ENCODE measurements at places on chromosomes 1 and 21.

DNA sequence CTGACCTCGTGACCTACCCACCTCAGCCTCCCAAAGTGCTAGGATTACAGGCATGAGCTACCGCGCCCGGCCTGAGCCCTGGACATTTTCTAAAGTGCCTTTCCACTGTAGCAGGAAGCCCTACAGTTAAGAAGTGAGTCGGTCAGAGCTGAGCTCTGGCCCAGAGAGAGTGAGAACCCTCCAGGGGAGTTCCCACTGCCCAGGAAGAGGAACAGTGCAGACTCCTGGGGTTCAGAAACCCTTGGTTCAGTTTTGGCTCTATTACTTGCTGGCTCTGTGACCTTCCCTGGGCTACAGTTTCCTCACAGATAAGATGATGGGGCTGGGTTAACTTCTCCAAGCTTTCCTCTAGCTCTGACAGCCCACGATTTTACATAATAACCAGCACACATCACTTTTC, 20.9 kb downstream of the SLC9A1 start:
- DNase-seq: no peak

- DNase-seq: no peak
Observed at GRCh38 chr1:5758000-5758858, 234.0 kb downstream of the NPHP4 start.

DNA sequence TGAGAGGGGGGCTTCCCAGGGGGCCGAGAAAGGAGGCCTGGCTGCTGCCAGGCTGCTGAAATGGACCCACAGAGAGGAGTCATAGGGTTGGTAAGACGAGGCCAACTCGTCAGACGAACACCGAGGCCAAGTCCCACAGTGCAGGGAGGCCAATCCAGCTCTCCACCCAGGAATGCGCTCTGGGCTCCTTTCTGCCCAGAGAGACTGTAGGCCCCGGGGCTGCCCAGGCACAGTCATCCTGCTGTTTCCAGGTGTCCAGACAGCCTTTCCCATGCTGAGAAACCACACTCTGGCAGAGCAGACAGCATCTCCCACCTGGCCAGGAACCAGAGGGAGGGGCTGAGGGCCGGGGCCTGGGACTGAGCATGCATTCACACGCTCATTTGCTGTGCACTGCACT, 26.7 kb upstream of the RSPO1 start:
- no peak for DNase-seq

DNA sequence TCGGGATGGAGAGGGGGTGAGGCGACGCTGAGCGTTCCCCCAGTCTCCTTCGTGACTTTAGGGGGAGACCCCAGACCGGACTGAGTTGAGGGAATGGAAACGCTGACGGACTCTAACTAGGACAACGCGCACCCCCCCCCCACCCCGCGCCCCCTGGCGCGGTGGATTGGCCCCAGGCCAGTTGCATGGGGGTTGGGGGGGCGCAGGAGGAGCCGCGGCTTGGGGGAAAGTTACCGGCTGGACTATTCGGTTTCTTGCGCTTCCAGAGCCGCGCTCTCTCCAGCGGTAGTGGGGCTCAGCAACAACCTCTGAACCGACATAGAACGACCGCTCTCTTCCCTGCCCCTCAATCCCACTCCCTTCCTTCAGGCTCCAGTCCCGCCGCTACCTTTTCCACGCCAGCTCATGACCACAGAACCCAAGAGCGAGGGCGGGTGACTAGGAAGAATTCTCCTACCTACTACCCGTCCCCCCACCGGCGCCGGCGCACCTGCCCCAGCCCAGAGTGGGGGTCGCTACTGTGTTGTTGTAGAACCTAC, 694 bp downstream of the ZBTB7B start:
- DNase-seq: no peak

- DNase-seq: no peak
Observed at GRCh38 chr1:41626146-41626545, 141.7 kb upstream of the EDN2 start.

- no peak for DNase-seq
Observed at GRCh38 chr1:181117648-181118449, 29.3 kb downstream of the IER5 start.
